Cardiac muscle cell (in vitro differentiated cells and primary cell): ENCODE measurements at places on chromosomes 11 and 22. TPM values are rescaled to one million over a fixed set of nuclear protein-coding genes. Genes with fewer than 3 reads are reported as not detected.

The GAB2 gene
- polyA plus RNA-seq = 5.3 and 8.6 TPM in 2 replicates

GRCh38 chr11:88603091-88603867 lies 265.7 kb upstream of the CTSC start:
- no peak for DNase-seq

GRCh38 chr11:11239959-11240358 lies 113.1 kb downstream of the CSNK2A3 start:
- DNase-seq = no peak

- no peak for DNase-seq
Measured at GRCh38 chr22:48350456-48350855, 1477.2 kb downstream of the BRD1 start.

GRCh38 chr11:14751975-14752407 lies 108.4 kb downstream of the PDE3B start:
- DNase-seq = no peak

DNA sequence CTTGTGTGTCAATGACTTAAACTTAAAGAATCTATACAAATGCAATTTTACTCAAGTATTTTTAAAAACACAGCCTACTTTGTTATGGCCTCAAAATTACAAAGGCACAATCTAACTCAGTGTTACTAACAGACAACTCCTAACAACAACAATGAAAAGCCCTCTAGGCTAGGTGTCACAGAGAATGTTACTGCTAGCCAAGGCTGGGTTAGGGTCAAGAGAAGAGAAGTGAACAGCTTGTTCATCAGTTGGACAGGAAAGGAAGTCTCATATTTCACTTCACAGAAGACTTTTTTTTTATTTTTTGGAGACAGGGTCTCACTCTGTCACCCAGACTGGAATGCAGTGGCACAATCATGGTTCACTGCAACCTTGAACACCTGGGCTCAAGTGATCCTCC lies 26.0 kb downstream of the CLDN25 start:
- DNase-seq = no peak

GRCh38 chr11:121212536-121213361 lies 79.8 kb upstream of the SC5D start:
- DNase-seq = no peak

The HOATZ gene
- not detected in 2 replicates for polyA plus RNA-seq
